ENCODE measurements at places on chromosomes 7 and 10.
A peak's percentile ranks its signal among the peaks of the same experiment; 100 is the strongest.

GRCh38 chr10:71453186-71453585 is 56.5 kb downstream of the CDH23 start:
- DNase-seq, result no peak

- no peak for DNase-seq
These were observed 65.3 kb downstream of the CHCHD3 start for GRCh38 chr7:133016604-133017003.

DNA sequence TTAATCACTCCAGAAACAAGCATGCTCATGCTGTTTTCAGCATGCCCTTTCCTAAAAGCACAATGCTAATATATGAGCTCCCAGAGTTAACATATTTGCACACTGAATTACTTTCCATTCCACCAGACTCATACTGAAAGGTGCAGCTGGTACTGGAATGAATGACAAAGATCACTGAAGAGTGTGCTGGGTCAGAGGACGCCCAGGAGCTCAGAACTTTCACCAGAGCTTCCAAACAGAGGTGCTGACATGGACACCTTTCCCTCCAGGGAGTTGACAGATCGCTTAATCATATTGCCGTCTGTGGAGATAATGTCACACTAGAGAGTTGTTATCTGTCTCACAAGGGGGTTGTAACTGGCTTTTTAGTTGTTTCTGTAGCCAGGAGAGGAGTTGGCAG is 292.9 kb downstream of the LHFPL3 start:
- DNase-seq, result no peak

DNA sequence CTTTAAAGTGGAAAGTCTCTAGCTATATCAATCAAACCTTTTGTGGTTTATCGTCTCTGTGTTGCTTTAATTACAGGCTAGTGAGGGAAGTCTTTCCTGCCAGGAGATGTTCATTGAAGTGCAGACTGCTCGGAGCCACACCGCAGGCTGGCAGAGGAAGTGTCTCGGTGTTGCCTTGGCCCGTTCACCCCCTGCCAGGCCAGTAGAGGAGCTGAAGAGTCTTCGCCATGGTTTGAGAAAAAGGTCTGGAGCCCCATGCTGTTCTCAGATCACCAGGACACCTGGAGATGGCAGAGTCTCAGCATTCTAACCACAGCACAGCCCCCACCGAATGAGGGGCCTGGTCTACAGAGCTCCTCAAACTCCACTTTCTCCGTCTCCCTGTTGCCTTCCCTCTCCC is 275.9 kb upstream of the PLPP4 start:
- DNase-seq, result no peak

- no peak for DNase-seq
These were observed 9.1 kb downstream of the WDR86 start for GRCh38 chr7:151400626-151401315.

DNA sequence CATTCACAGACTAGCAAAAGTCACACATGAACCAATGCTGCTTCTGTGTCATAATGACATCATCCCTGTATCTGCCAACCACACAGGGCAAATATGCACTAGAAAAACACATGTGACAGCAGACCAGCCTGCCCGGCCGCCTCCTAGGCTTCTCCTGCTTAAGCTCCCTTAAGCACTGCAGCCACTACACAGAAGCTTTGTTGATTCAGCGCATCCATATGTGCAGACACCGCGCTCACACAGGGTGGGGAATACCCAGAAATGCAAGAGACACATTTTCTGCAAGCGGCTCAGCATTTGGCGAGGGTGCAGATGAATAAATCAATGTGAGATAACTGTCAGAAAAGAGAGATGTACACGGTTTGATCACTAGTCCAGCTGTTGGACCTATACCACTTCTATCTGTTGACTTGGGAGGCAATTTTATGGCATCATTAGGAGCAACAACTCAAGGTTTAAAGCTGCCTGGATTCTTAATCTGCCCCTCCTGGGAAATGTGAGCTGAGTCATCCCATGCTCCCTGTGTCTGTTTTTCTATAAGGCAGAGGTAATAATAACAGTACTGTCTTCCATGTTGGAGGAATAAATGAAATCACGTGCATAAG is 33.4 kb downstream of the CPXM2 start:
- DNase-seq, result no peak

DNA sequence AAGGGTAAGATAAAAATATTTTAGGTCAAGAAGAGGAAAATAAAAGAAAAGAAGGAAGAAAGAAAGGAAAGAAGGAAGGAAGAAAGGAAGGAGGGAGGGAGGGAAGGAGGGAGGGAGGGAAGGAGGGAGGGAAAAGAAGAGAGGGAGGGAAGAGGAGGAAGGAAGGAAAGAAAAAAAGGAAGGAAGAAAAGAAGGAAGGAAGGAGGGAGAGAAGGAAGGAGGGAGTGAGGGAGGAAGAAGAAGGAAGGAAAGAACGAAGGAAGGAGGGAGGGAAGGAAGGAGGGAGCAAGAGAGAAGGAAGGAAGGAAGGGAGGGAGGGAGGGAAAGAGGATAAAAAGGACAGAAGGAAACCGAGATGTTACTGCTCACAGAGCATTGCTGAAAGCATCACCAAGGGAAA is 209.5 kb upstream of the PITRM1 start:
- DNase-seq, result no peak

DNA sequence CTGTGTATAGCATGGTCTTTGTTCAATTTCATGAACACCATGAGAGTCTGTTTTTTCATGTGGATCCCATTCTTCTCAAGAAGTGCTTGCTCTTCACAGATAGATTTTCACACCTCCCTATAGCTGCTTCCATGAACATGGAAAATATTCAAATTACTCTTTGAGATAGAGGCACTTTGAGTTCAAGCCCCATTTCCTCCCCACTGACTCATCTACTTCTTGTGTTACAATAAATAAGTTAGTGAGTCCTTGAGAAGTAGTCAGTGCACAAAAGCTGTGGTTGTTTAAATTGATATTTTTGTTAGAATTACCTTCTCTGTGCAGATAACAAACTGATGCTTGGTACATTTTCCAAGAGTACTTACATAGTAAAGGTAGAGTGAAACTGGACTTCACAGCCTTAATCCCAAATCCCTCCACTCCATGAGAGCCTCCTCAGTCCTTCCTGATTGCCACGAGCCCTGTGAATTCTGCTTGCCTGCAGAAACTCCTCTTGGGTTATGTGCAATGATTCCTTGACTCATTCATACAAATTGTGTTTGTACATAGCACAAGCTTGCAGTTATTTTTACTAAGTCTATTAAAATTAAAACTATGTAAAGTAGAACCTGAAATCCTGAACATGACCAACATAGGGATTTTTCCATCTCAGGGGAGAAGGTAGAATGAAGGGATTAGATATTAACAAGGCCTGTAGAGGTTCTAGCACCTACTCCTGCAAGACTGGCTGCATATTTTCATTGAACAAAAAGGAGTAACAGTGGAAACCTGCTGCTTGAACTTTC is 496.2 kb downstream of the TNS3 start:
- no peak for DNase-seq

DNA sequence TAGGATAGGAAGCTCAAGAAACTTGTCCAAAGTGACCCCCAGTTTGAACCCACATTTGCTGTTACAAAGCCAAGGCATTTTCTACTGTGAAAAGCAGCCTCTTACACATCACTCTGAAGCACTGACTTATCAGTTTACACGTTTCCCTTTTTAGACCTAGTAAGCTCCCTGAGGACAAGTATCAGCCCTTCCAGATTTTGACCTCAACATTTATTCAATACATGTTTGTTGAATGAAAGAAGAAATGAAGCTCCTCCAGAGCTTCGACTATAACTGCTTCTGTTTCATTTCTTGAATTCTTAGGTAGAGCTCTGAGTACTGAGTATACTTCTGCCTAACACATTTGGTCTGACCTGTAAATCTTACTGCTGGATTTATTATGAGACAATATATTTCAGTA is 2.7 kb downstream of the WASL start:
- DNase-seq, result no peak

GRCh38 chr7:31443457-31443856 is 70.4 kb upstream of the ITPRID1 start:
- no peak for DNase-seq

- no peak for DNase-seq
These were observed 8.1 kb downstream of the SDK1 start for GRCh38 chr7:3309140-3309539.

GRCh38 chr7:97024209-97025129 is at the start of gene DLX5:
TSS of gene DLX5 (minus strand) at chr7:97024831. CDS start at chr7:97024623, 208 bp downstream.
- no peak for DNase-seq

GRCh38 chr7:923108-924041 is 31.1 kb downstream of the ADAP1 start:
- peak; percentile 63 for DNase-seq

- DNase-seq, result no peak
These were observed 1268.3 kb downstream of the XPNPEP1 start for GRCh38 chr10:108655057-108655456.

GRCh38 chr7:103687951-103688350 is 241.9 kb upstream of the SLC26A5 start:
- DNase-seq, result no peak

- no peak for DNase-seq
These were observed 9.9 kb upstream of the LIPM start for GRCh38 chr10:88792661-88793060.

DNA sequence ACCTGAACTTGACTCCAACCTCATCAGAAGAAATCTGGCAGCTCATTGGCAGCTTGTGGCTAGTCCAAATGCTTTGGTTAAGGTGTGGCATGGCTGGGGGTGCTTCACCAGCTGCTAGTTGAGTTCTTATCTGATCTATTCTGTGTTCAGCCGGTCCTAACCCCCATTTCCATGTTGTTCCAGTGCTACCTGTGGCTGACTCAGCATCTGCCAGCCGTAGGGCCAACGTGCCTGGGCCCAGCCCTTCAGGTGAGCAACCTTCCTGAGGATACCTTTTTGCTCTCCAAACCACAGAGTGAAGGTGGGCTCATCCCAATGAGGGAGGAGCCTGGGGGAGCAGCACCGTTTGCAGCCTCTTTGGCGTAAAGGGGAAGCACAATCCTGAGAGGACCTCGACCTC is 46.8 kb upstream of the C10orf120 start:
- no peak for DNase-seq

DNA sequence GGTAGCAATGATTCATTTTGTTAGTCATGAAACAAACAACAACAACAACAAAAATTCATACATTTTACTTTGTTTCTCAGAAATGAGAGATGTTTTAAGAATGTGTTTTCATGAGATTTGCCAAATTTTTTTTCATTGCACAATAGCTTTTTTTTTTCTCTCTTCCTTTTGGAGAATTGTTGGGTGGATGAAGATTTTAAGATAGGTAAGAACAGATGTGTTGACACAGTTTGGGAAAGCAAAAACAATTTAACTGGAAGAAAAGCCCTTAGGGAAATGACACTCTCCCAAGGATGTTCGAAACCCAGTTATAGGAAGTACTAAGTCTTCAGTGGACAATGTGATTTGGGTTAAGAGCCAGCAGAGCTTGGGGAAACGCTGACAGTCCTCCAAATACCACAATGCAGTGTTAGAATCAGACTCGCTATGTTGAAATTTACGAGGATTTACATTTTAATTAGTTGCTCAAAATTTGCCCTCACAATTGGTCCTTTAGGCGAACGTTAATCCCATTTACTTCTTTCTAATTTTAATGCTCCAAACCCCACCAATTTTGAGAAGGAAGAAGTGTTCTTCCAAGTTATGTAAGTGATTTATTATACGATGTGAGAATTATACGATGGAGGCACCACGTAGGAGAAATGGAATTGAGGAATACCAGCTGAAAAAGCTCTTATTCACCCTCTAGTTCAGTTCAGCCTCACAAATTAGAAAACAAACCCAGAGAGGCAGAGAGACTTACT is 61.2 kb downstream of the HHEX start:
- DNase-seq, result no peak

DNA sequence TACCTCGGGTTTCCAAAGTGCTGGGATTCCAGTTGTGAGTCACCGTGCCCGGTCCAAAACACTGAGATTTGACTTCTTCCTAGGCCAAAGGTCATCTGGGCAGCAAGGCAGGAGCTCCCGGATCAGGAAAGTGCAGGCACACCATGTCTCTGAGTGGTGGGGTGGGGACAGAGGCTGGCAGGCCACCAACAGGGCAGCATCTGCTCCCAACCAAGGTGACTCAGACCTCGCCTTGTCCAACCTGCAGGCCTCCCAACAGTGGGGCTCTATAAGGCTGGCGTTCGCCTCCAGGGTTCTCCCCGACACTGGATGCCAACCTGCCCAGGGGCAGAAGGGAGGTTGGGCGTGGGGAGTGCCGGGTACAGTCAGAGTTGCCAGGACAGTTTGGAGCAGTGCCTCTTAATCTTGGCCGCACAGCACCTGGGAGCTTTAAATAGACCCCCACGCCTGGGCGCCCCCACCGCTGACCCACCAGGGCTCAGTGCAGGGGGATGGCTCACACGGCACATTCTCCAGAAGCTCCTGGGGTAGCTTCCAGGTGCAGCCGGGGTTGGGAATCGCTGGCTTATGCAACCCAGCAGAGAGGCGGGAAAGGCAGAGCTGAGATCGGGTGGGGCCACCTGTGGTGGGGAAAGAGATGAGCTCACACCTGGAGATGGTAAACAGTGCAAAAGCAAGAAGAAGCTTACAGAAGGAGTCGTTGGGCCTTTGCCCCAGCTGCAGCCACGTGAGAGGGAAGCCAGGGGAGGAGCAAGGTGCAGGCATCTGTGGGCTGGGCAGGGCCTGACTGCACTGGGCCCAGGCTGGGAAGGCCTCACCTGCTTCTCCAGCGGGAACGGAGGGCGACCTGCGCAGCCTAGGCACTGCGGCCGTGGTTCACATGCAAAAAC is 10.9 kb downstream of the CALML5 start:
- DNase-seq, result no peak

DNA sequence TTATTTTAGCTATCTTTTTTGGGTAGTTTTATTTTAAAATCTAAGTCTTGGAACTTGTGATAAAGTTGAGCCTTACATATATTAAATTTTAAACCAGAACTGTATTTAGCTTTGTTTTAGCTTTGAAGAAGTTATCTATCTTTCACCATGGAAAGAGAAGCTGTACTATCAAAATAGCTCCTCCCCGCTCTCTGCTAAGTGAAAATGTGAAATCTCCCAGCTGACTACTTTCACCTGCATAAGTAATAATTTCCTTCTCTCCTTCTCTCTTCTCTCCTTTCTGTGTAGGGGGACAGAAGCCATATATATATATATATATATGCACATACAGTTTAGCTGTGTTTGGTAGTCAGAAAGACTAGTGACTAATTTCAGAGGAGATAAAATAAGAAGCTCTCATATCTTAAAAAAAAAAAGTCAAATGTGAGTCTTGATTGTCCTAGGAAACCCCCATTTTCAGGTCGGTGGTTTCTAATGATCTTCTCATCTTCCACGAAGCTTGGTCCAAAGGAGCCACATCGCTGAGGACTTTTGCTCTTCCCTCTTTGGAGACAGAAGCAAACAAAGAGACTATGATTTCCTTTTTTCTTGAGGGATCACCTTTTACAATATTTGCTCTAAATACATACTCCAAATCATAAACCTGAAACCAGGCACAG is 30.6 kb upstream of the GDI2 start:
- DNase-seq, result no peak

DNA sequence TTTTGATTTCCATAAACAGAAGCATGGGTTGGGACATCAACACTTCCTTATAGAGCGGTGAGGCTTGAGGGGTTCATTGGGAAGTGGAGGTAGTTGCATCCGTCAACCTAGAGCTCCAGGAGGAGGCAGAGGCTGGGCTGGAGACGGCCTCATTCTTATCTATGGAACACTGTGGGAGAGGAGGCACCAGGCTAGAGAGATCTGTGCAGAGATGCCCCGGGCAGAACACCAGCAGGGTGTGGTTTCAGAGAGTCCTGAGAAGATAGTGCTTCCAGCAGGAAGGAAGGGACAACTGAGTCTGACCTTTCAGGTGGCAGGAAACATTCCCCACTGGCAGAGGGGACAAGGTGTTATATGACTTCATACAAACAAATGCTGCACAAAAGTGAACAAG is 56.7 kb downstream of the TCERG1L start:
- no peak for DNase-seq

All from stimulated activated CD4-positive, alpha-beta T cell treated with anti-CD3 and anti-CD28 coated beads, Interleukin-1b, Interleukin-23, amount 100 ng/mL, for 24 hours (primary cell).